RWPE1 (cell line): ENCODE measurements at places on chromosomes 3 and 15.

DNA sequence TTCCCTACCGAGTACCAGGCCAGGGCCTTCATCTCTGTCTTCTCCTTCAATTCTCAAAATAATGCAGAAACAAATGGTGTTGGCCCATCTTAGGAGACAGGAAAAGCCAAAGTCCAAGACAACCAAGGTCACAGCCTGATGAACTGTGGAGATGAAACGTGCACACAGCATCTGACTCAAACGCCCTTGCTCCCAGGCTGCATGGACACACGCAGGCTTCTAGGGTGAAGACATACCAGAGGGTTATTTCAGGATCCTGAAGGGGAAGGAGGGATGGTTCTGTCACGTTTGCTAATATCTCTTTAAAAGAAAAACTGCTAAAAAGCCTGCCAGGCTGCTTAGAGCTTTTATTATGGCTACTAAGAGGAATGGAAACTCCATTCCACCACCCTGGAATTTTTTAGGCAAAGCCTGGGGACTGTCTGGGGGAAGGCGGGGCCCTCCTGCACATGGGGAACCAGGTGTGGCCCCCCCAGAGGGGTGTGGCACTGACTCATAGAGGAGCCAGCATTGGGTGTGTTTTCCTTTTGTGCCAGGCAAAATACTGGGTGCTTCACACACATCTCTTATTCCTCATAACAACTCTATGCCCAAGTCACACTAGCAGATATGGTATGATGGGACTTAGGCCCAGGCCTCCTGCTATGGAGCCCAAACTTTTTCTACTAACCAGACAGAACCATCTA, 62.9 kb downstream of the UMPS start:
- DNase-seq, result peak; percentile 90

GRCh38 chr3:197533927-197534725, 21.6 kb downstream of the BDH1 start:
- peak; percentile 32 for DNase-seq

- no peak for DNase-seq
Observed at GRCh38 chr3:15558581-15558980, 37.1 kb upstream of the COLQ start.

- DNase-seq, result no peak
Observed at GRCh38 chr3:27501759-27502158, 17.6 kb upstream of the SLC4A7 start.

DNA sequence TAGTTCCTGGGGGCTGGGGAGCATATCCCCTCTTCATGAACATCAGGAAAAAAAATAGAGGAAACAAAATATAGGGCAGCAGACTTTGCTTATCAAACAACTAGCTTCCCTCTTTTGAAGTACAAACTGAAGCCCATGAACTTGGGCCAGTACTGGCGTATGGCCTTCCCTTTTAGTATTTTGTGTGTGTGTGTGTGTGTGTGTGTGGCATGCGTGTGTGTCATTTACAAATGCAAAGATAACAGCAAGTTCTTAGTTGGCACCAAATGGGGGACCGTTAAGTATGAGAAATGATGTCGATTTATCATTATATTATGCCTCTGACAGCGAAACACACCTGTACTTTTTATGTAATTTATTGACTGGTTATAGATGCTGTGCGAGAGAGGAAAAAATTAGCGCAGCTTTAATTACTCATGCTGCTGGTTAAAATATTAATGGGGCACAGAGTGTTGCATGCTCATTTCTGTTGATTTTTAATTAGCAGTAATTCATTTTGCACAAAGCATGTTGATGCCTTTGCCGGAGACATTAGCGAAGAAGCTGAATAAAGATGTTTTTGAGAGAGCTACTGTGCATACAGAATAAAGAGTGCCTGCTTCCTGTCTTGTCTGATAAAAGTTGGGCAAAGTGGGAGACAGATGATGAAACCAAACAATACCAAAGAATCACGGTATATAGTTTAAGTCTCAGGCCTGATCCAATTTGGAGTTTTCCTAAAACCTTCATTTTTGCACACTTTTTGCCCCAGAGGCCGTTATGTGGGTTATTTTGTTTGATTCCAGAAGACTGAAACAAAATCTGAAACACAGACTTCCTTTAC, 297.1 kb downstream of the SATB1 start:
- no peak for DNase-seq

- peak; percentile 31 for DNase-seq
Observed at GRCh38 chr3:139127101-139127500, 82.4 kb upstream of the PRR23C start.

DNA sequence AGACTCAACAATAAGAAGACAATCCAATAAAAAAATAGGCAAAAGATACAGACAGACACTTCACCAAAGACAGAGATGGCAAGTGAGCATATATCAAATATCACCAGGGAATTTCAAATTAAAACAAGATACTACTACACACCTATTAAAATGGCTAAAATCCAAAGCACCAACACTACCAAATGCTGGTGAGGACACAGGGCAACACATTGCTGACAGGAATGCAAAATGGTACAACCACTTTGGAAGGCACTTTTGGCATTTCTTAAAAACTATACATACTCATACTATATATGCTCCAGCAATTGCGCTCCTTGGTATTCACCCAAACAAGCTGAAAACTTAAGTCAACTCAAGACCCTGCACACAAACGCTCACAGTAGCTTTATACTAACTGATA, 12.9 kb downstream of the DLG1 start:
- DNase-seq, result no peak

- DNase-seq, result no peak
Observed at GRCh38 chr3:111531446-111531845, 10.6 kb upstream of the CD96 start.

DNA sequence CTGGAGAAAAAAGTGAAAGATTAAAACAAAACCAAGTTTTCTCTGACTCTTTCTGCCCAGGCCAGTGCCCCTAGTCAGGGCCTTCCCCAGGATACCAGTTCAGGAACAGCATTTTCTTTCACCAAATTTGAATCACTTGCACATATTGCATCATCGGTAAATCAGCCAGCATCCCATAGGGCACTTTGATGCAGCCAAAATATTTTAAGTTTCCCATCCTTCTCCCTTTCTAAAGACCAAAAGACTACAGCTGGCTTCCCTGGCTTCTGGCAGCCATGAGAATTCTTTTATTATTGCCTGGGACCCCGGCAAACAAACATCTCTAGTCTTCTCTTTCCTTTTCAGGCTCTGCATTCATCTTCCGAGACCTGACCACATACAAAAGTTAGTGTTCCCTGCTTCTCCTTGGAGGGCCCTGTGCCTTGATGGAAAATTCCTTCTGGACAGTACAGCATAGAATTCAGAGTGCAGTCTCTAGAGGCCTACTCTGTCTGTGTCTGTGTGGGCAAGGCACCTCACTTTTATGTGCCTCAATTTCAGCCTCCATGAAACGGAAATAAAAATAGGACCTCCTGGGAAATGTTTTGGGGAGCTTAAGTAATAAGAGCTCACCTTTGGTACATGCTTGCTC, 348.0 kb downstream of the VPS13C start:
- DNase-seq, result no peak

DNA sequence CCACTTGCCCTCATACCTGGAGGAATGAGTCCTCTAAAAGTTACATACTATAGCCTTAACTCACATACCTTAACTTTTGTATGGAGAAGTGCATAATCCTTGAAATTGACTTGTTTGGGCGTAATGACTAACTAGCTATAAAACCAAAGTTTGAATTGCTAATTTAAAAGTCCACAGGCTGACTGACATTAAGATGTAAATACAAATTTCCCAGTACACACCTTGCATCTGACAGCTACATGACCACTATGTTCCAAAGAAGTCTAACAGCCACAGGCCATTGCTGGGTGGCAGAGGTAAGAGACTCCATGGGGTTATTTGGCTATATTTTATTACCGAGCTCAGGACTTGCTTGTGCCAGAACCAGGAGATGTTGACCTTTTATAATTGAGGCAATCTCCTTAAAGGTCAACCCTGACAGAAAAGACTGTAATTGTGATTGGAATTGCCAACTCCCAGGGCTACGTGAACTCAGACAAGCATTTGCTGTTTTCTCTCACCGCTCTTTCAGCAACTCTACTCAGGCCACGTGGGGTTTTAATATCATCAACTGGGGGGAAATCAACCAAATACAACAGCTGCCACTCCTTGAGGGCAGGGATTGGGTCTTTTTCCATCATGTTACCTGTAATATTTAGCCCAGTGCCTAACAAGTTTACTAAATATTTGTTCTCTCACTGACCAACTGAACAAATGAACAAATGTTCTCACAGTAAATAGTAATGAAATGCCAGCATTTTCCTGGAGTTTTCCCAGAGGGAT, 139.9 kb downstream of the SEMA6D start:
- DNase-seq, result no peak

DNA sequence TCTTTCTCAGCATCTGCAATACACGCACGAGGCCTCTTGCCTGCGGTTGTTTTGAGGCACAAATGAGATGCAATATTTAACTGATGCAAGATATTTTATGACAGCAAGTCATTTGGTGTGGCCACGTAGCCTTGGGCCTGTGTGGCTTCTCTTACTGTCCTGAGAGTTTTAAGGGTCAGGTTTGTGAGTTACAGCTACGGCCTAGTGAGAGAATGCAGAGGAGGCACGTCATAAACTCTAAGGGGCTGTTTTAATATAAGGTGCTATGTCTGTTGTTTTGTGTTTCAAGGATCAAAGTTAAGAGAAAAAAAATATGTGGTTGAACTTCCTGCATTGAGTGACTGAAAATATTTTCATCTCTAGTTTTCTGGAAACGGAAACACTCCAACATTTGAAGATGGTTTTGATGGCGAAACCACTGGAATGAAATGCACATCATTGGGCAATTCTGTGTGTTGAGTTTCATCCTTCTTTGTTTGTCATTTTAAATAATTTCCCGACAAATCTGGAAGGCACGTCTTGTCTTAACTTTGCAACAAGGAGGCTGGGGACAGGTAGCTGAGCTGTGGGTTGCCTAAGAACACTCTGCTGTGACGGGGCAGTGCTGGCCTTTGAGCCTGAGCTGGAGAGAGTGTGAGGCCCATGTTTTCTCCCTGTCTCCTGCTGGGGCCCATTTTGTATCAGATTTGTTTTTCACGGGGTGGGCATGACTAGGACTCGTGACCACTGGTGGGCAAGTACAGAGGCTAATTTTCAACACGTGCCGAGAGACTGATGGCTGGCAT, 5.1 kb downstream of the APBA2 start:
- DNase-seq, result no peak

GRCh38 chr3:45066109-45066801, 40.2 kb downstream of the CLEC3B start:
- no peak for DNase-seq

GRCh38 chr15:70169147-70169546, 71.4 kb upstream of the TLE3 start:
- no peak for DNase-seq

- DNase-seq, result no peak
Observed at GRCh38 chr15:94258246-94258645, 26.9 kb downstream of the MCTP2 start.

DNA sequence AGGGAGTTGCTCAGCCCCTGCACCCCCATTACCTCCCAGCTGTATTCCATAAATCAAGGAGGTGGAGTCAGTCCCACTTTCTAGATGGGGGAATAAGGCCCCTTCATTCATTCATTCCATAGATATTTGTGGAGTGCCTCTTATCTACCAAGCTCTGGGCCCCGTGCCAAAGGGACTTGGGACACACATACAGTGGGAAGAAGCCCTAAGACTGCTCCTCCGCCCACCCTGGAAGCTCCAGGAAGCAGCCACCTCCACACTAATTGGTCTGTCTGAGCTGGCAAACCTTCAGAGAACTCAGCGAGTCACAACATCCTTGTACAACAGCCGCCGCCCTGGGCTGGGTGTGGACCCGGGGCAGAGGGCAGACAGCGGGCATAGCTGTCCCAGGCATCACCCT, 6.4 kb downstream of the STRA6 start:
- DNase-seq, result peak; percentile 70

DNA sequence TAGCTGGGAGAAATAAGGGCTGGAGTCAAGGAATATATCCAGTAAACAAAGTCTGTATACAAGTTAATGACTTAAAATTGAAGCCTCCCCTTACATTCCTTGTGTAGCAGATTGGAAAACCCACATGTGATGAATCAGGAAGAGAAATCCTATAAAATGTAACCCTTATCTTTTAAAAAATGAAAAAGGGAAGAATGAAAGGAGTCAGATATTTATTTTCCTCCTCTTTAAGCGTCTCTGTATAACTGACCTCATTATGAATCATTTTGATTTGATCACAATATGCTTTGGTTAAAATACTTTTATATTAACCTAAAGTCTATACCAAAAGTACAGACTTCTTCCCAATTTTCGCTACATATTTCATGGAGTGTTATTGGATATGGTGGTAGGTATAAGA, 316.3 kb upstream of the STAC start:
- DNase-seq, result no peak

GRCh38 chr3:119206611-119207511, 33.5 kb downstream of the UPK1B start:
- peak; percentile 59 for DNase-seq

DNA sequence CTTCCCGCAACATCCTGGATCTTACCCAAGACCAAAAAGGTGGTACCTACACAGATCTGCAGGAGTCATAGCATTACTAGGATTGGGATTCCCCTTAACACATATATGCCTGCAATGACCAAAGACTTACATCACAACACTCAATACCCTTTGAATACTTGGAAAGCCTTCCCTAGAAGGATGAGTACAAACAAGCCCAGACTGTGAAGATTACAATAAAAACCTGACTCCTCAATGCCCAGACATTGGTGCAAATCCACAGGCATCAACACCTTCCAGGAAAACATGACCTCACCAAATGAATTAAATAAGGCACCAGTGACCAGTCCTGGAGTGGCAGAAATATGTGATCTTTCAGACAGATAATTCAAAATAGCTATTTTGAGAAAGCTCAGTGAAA, 326.8 kb downstream of the TBL1XR1 start:
- DNase-seq, result no peak

DNA sequence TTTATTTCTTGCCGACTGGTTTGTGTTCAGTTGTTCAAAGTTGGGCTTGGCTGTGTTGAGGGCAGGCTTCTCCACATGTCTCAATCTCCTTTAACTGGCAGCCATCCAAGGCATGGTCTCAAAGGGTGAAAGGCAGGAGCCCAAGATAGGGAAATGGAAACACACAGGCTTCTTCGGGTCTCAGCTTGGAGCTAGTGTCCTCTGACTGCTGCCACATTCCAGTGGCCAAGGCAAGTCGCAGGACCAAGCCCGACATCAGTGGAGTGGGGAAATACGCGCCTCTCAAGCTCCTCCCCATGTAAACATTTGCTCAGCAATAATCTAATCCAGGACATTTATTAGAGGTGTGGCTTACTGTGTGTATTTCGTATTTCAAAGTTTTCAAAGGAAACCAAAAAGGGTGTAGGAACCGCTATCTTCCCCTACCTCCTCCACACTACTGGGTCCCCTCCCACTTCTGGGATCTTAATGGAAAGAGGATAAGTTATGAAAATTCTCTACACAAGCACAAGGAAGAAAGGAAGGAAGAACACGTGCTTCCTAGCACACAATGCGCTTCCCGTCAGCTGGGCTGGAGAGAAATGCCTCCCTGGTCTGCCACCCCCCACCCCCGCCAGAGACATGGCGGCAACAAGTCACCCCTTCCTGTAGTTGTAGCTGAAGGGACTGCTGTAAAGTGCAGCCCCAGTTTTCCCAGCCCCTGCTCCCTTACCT, 181.7 kb downstream of the FAM43A start:
- DNase-seq, result no peak

GRCh38 chr3:46675426-46675825, 18.1 kb downstream of the ALS2CL start:
- no peak for DNase-seq

GRCh38 chr15:72276326-72276700, 4.0 kb upstream of the PARP6 start:
- DNase-seq, result no peak

GRCh38 chr3:114816052-114816451, 331.0 kb downstream of the ZBTB20 start:
- DNase-seq, result no peak
